Osteocyte (in vitro differentiated cells): ENCODE measurements at places on chromosomes 6 and 20. TPM values are rescaled to one million over a fixed set of nuclear protein-coding genes. Genes with fewer than 3 reads are reported as not detected.
A peak's percentile ranks its signal among the peaks of the same experiment; 100 is the strongest.

The TCP11 gene
- total RNA-seq, result 0.43 TPM in 1 of 2 replicates, not detected in the other

GRCh38 chr6:161389756-161390155 is 115.9 kb upstream of the AGPAT4 start:
- H3K4me3 ChIP-seq, result no peak overlapping the region
- H3K36me3 ChIP-seq, result no peaks in the 10 kb centered on the region
- H3K4me1 ChIP-seq, result no peaks in the 10 kb centered on the region
- H3K27ac ChIP-seq, result no peak overlapping the region
- no peaks in the 10 kb centered on the region for H3K27me3 ChIP-seq

GRCh38 chr20:58019850-58020625 is 208.4 kb downstream of the ANKRD60 start:
- H3K4me1 ChIP-seq, result peaks cover 12% of the 10 kb centered on the region
- no peaks in the 10 kb centered on the region for H3K36me3 ChIP-seq
- peaks cover 7% of the 10 kb centered on the region for H3K27me3 ChIP-seq
- H3K4me3 ChIP-seq, result no peak overlapping the region

DNA sequence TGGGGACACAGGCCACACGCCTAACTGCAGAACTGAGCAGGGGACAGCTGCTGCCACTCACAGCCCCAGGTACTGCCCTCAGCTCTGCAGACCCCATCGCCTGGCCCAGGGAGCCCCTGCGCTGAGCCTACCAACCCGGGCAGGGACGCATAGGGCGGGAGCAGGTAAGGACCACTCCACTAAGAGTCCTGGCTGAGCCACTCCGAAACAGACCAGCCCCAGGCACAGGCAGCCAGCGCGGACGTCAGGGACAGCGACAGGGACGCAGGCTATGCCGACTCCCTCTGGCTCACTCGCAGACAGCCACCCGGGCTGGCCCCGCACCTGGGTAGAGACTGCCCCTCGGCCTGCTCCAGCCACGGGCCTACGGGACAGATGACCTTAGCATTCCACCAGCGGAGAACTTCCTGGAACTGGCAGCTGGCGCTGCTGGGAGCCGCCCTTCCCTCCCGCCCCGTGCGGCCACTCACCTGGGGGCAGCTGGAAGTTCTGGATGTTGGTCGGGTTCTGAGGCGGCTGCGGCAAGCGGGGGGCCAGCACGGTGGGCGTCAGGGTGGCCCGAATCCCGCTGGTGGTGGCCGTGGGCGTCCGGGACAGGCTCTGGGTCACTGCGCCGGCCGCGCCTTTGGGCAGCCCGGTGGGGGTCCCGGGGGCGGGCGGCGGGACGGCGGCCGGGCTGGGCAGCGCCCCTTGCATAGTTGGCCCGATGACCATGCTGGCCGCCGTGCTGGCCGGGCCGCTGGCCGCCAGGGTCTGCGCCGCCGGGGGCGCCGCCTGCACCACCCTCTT is 1.5 kb downstream of the TAF4 start:
- no peaks in the 10 kb centered on the region for H3K27me3 ChIP-seq
- no peaks in the 10 kb centered on the region for H3K36me3 ChIP-seq
- DNase-seq, result no peak
- peaks cover 32% of the 10 kb centered on the region for H3K4me1 ChIP-seq
- H3K27ac ChIP-seq, result no peak overlapping the region

DNA sequence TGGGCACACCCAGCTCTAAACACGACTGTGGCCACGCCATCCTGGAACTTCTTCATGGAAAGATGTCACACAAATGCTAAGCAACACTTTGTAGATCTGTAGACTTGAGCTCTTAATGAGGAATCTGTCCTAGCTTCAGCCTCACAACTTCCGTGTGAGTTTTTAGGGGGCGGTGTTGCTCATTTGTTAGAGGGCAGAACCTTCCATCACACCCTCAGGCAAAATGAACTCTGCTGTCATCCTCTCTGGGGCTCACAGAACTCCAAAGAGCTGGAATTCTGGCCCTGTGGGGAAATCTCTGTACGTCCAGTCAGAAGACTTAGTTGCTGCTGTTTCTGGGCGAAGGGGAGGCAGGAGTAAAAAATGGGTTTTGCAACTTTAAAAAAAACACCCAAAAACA is 49.8 kb downstream of the NRN1 start:
- H3K4me1 ChIP-seq, result no peaks in the 10 kb centered on the region
- DNase-seq, result no peak
- H3K36me3 ChIP-seq, result no peaks in the 10 kb centered on the region
- H3K27me3 ChIP-seq, result peaks cover 18% of the 10 kb centered on the region
- no peak overlapping the region for H3K27ac ChIP-seq
- no peak overlapping the region for H3K4me3 ChIP-seq

DNA sequence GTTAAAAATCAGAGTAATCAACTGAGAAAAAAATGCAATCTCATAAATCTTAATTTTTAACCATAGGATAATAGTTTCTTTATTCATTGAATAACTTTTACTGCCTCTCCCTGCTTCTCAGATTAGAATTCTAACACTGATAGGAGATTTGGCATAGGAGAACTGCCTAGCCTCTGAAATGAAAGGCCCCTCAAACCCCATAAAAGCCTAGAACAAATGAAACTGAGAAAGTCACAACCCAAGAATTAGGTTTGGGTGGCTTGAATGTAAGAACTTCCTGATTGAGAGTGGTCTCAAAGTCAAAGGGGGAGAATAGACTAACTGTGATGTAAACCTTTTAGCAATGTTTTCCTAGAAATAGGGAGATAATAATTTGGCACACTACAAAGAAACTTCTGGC is 52.2 kb downstream of the SAMD5 start:
- H3K27me3 ChIP-seq, result no peaks in the 10 kb centered on the region
- H3K4me1 ChIP-seq, result peaks cover 39% of the 10 kb centered on the region
- DNase-seq, result no peak
- peaks cover 5% of the 10 kb centered on the region for H3K36me3 ChIP-seq

DNA sequence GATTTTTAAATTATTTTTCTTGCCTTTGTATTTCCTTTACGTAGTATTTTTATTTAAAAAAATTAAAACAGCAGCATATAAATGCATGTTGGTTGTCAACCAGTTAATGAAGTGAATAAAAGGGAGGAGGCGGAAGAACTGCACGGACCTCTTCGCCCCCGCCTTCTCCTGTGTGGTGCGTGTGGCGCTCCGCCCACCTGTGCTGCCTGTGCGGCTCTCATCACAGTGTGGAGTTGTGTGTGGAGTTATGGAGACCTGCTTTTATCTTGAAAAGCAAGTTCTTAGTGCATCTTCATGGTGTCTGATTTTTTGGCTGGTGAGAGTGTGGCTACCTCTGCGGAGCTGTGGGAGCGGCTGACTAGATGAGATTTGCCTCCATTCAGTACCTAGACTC is 58.4 kb downstream of the PTPN1 start:
- H3K4me1 ChIP-seq, result peaks cover 17% of the 10 kb centered on the region
- peaks cover 22% of the 10 kb centered on the region for H3K36me3 ChIP-seq
- no peak overlapping the region for H3K4me3 ChIP-seq
- no peaks in the 10 kb centered on the region for H3K27me3 ChIP-seq
- DNase-seq, result peak; percentile 53

DNA sequence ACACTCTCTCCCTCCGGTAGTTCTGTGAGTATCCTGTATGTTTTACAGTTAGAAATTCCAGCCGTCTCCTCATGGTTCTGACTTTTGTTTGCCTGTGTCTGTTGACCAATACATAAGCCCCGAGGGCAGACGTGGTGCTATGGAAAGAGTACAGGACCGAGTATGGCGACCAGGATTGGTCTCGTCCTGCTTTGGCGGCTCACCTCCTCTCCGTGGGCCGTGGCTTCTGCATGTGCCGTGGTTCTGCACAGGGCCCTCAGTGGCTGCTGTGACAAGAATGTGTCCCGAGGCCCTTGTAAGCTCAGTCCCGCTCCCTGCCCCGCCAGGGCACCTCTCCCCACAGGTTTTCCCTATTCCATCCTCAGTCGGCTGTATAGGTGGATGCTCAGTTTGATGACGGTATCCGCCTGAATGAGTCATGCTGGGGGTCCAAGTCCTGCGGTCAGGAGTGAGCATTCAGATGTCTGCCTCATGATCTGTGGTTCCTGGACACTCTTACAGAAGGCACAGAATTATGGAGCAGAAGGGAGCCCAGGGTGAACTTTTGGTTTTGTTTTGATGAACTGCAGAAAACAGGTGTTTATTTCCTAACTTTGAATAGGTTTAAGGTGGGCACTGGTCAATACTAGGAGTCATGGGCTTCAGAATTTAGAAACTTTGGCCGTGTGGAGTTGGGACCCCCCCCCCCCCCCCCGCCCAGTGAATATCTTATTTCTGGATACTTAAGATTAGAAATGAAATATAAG is 1.2 kb downstream of the ARFGAP1 start:
- H3K27me3 ChIP-seq, result no peaks in the 10 kb centered on the region
- peaks cover 7% of the 10 kb centered on the region for H3K36me3 ChIP-seq
- H3K4me3 ChIP-seq, result peak overlapping the region; percentile 75
- DNase-seq, result no peak
- peak overlapping the region; percentile 67 for H3K27ac ChIP-seq

DNA sequence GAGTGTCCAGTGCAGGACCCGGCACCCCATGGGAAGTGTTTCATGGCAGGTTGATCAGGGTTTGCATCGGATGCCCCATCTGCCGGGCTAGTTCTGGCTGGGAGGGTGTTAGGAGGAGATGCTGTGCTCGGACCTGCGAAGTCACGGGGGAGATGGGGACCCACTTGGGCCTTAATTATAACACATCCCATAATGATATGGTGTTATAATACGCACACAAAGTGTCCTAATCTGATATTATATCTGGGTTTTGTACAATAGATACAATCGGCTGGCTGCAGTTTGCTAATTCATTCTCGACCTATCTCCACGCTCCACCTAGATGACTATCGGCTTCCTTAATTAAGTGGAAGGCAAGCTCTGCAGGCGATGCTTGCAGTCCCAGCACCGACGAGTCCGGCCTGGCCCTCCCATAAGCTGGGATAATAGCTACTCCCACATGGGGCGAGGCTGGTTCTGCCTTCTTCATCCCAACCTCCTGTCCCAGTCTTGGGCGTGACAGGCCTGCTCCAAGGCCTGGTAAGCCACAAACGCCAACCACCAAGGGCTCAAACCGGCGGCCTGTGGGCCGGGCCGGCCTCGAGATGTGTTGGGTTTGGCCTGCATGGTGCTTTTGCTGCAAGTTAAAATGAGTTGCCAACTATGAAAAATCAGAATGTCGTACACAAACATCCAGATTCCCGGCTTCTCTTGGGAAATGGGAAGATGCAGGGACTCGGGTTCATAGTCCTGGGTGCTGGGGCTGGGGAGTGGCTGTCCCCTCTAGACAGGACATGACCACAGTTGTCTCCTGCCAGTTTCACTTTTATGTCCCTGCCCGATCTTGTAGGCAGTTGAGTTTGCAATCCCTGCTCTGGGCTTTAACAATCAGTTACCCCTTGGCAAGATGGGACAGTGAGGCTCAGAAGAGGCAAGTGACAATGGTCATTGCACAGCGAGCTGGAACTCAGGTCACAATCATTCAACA is 32.7 kb downstream of the CEBPB start:
- H3K36me3 ChIP-seq, result no peaks in the 10 kb centered on the region
- no peak for DNase-seq
- no peaks in the 10 kb centered on the region for H3K27me3 ChIP-seq
- H3K4me1 ChIP-seq, result peaks cover 18% of the 10 kb centered on the region

DNA sequence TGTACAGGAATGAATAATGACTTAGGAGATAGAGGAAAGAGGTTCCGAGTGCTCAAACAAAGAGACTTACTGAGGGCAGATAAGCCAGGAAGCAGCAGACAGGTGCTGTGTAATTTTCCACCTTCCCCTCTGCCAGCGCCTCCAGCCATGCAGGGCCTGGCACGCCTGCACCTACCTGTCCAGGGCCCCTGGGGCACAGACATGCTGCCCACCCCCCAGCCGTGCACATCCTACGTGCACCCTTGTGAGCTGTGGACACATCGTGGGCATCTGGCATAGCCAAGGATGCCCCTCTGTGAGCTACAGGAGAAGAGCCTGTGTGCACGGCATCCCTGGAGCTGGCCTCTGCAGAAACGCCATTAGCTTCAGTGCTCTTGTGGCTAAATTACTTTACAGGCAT is 7.1 kb upstream of the SMOC2 start:
- H3K27ac ChIP-seq, result no peak overlapping the region
- H3K4me1 ChIP-seq, result peaks cover 15% of the 10 kb centered on the region
- DNase-seq, result peak; percentile 56
- peaks cover 22% of the 10 kb centered on the region for H3K27me3 ChIP-seq

GRCh38 chr6:140217283-140217682 is 842.8 kb upstream of the CITED2 start:
- no peak for DNase-seq
- H3K27me3 ChIP-seq, result no peaks in the 10 kb centered on the region

DNA sequence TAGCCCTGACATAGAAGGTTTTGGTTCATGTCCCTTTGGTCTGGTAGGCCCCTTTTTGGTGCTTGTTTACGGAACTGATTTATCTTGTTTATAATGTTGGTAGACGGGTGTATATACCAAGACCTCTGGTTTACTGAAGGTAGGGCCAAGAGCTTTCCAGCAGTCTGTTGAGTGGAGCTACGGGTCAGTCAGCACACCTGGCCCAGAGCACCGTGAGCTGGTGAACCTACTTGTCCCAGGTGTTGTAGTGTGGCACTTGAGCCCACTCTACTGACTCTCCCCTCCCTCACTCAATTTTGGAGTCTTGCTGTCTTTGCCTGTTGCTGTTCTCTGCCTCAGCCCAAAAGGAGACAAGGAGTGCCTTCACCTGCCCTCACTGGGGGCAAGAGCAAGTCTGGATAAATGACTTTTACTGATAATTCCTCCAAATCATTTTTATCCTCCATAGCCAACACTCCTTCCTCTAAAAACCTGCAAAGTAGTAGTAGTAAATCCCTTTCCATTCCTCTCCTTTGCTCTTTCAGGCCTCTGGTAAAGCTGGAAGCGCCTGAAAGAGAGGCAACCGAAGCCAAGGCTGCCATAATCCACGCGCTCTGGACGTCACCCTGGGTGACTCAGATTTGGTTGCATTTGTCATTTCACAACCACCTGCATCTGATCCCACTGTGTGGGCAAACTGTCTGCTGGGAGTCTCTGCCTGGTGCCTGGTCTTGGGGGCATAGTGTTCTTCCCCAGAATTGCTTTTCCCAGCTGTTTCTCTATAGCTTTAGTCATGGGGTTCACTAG is 22.2 kb downstream of the RREB1 start:
- no peak for DNase-seq
- H3K27ac ChIP-seq, result peak overlapping the region; percentile 8
- no peak overlapping the region for H3K4me3 ChIP-seq
- peaks cover 19% of the 10 kb centered on the region for H3K4me1 ChIP-seq

GRCh38 chr20:24808616-24809015 is 140.5 kb upstream of the CST7 start:
- no peak overlapping the region for H3K27ac ChIP-seq
- no peaks in the 10 kb centered on the region for H3K36me3 ChIP-seq

GRCh38 chr6:85594197-85594930 is 706 bp upstream of the SNX14 start:
- H3K4me3 ChIP-seq, result peak overlapping the region; percentile 94
- H3K36me3 ChIP-seq, result peaks cover 5% of the 10 kb centered on the region
- peaks cover 32% of the 10 kb centered on the region for H3K4me1 ChIP-seq
- DNase-seq, result no peak
- no peaks in the 10 kb centered on the region for H3K27me3 ChIP-seq
